LHCN-M2 (cell line): ENCODE measurements at places on chromosomes 2 and 18. TPM values are rescaled to one million over a fixed set of nuclear protein-coding genes. Genes with fewer than 3 reads are reported as not detected.

- DNase-seq: no peak
Observed at GRCh38 chr2:134448650-134449049, 194.8 kb downstream of the MGAT5 start.

- no peak for DNase-seq
Observed at GRCh38 chr2:188511346-188511745, 219.7 kb downstream of the GULP1 start.

The HSBP1L1 gene
- not detected in 2 replicates for total RNA-seq

DNA sequence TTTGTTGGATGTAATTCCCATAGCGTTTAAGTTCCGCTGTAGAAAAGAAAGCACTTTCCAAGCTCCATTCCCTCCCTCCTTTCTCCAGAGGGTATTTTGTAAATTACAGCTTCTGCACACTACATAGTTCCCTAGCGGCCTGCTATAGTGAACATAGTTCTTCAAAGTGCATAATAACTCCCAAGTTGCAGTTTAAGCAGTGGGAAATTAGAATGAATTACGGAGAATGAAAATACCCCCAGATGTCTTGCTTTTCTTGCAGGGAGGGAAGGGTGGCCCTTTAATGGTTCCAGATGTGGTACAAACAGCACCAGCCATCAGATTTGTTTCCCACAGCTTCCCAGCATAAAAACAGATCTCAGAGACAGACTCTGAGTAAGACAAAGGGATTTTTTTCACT lies 893.9 kb downstream of the SUCLG1 start:
- no peak for DNase-seq

DNA sequence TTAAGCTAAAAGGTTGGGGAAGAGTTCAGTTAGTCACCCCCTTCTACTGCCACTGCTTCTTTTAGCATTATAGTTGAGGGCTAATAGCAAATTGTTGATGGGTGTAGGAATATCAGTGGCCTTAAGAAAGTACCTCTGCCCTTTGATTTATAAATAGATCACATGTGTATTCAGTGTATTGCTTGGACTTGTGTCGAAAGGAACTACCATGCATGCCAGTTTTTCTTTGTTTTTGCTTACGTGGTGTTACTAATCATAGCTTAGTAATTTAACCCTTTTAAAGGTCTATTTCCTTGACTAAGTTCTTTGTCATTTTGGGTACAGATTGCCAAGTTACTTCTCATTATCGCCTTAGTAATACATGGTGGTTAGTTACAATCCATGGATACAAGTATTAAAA lies 85.6 kb downstream of the MIB1 start:
- peak; percentile 56 for DNase-seq

The CCL20 gene
- total RNA-seq: 1.3 and 2.3 TPM in 2 replicates

The SERPINB11 gene
- total RNA-seq: not detected in 2 replicates

The LIMS4 gene
- 16.4 and 25.9 TPM in 2 replicates for total RNA-seq

The SCN9A gene
- 0.45 and 1.1 TPM in 2 replicates for total RNA-seq

DNA sequence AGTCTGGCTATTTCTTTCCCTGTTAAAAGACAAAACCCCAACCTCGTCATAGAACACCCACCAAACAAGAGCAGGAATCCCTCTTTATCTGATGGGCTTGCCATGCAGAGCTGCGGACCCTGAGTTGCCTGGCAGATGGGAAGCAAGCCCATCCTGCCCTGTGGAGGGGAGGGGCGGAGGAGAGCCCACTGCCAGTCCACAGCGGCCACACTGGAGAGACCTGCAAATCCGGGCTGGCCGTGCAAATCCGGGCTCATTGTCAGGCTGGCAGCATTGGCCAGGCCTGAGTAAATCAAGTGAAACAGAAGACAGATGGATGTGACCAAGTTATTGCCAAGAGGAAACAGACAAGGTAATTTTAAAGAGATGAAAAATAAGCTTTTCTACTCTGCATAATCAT lies 22.0 kb downstream of the MYL12B start:
- no peak for DNase-seq

DNA sequence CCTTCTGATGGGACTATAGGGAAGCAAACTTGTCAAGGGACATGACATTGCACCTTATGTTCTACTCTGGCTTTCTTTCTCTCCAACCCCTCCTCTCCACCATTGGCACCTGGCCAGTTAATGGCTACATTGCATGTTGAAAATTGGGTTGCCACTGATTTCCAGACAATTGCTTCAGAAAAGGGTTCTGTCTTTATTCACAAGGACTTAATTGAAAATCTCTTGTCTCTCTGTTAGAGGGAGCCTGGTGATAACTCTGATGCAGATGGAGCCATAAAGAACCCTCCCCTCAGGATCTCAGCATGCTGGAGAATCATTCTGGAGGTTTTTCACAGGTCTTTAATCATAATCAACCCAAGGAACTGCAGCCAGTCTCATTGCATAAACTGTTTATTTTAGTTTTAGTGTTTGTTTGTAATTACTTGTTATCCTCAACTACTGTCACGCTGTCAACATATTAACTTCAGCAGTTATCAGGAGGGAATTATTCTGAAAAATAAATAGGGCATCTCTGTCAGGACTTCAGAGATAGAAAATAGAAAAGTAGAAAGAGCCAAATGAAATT lies 316.8 kb downstream of the RIT2 start:
- DNase-seq: no peak

GRCh38 chr2:16609786-16610185 lies 55.8 kb downstream of the CYRIA start:
- no peak for DNase-seq

- DNase-seq: peak; percentile 99
Observed at GRCh38 chr2:144659731-144660275, 139.9 kb upstream of the ZEB2 start.

The DYNC2LI1 gene
- total RNA-seq: 20.9 and 21.8 TPM in 2 replicates

- DNase-seq: peak; percentile 96
Observed at GRCh38 chr2:46873604-46874068, 42.0 kb downstream of the MCFD2 start.

- peak; percentile 59 for DNase-seq
Observed at GRCh38 chr18:26458526-26459232, 89.7 kb downstream of the KCTD1 start.

The LCLAT1 gene
- 24.9 and 27.3 TPM in 2 replicates for total RNA-seq

The ARHGEF4 gene
- 0.23 TPM in 1 of 2 replicates, not detected in the other for total RNA-seq

DNA sequence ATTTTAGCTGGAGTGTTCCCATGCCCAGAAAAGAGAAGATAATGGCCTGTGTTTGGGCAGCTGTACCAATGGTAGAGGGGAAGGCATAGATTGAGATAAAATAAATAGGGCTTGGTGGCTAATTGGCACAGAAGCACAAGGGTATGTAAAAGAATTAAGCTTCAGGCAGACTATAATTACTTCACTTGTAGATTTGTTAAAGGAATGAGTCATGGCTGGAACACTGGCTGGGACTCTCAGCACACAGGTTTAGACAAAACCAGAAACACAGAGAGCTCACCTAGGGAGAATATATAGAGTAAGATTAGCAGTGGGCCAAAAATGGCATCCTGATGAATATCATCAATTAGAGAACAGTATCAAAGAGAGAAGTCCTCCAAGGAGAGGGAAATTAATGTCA lies 198.3 kb upstream of the FIGN start:
- DNase-seq: no peak

The CCDC74A gene
- 14.2 and 20.6 TPM in 2 replicates for total RNA-seq

- DNase-seq: no peak
Observed at GRCh38 chr2:68043695-68044094, 19.1 kb downstream of the C1D start.

- DNase-seq: no peak
Observed at GRCh38 chr2:179843541-179843940, 17.9 kb downstream of the ZNF385B start.

The CMPK2 gene
- not detected in 2 replicates for total RNA-seq

The GPBAR1 gene
- 0.06 TPM in 1 of 2 replicates, not detected in the other for total RNA-seq

DNA sequence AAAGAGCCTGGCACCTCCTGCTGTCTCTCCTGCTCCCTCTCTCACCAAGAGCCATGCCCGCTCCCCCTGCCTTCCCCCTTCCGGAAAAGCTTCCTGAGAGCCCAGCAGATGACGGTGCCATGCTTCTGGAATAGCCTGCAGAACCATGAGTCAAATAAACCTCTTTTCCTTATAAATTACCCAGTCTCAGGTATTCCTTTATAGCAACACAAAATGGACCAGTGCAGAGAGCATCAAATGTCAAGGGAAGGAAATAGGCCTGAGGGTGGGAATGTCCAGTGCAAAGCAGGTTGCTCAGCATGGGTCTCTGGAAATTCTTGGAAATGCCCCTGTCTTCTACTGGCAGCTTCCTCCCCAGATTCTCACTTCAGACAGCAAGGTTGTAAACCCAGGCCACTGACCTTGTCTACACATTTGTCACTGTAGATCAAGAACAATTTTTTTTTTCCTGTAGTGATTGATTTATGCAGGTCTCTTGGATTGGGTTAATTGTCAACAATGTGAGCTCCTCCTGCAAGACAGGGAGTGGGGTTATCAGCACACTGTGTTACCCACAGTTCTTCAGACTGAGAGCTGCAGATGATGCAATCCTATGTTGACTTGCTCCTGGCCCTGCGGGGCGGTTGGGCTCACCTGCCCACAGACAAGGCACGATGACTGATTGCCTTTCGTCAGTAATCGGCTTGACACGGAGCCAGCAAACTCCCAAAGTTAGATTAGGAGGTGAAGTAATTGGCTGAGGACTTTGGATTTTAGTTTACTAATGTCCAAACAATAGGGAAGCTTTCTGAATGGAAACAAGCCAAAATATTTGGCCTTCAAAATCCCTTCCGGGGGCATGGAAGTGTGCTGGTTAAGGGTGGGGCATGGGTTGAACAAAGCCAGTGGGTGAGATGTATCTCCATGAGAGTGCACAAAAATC lies 5.4 kb upstream of the BOD1L2 start:
- DNase-seq: no peak

The TFCP2L1 gene
- total RNA-seq: 0.06 TPM in 1 of 2 replicates, not detected in the other

GRCh38 chr2:70626254-70626990 lies 72.8 kb upstream of the TGFA start:
- no peak for DNase-seq

DNA sequence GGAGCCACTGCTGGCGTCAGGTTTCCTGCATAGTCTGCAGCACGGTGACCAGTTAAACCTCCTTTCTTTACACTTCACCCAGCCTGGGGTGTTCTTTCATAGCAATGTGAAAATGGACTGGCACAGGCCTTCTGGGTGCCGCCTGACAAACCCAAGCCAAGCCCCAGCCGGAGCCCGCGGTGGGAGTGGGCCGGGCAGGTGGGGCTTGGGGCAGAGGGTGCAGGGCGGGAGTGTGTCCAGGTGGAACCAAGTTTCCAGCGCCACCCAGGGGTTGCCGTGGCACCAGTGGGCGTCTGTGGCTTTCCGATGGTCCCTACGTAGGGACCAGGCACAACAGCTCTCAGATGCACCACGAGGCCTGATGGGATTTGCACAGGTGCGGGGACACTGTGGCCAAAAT lies 75.8 kb downstream of the RTP5 start:
- no peak for DNase-seq

DNA sequence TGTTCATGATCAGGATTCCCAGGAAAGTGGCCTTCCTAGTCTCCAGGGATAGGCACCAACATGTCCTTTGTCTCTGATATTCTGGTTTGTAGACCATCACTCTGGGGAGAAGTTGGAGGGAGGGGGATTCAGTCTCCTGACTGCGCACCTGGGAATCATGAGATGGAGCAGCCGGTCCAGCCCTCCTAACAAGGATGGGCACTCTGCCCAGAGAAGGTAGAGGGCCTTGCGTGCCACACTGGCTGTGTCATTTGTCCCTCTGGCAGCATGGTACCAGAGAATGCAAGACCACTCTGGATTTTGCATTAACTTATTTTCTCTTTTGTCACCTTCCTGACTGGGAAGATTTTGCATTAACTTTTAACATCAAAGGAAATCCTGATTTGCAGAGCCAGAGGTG lies 75.2 kb upstream of the EML6 start:
- DNase-seq: no peak

DNA sequence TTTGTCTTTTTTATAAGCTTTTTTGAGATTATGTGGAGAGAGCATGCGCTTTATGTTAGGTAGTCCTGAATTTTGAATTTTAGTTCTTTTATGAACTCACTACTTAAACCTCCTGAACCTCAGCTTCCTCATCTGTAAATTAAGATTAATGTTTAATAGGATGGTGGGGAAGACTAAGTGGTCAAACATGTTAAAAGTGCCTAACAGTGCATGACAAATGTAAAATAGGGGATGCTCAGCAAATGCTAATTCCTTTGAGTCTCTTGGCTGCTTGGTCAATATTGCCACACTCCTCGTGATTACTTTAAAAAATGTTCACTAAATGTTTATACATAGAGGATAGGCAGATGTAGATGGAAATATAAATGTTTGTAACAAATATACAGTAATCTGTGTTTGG lies 6.8 kb downstream of the BIRC6 start:
- no peak for DNase-seq
